ENCODE measurements at places on chromosomes 6 and 20. TPM values are rescaled to one million over a fixed set of nuclear protein-coding genes. Genes with fewer than 3 reads are reported as not detected.

The RBPJL gene
- not detected for total RNA-seq

The MYBL2 gene
- total RNA-seq: 110 TPM

The PROKR2 gene
- total RNA-seq: not detected

The TUBB2B gene
- total RNA-seq: not detected

DNA sequence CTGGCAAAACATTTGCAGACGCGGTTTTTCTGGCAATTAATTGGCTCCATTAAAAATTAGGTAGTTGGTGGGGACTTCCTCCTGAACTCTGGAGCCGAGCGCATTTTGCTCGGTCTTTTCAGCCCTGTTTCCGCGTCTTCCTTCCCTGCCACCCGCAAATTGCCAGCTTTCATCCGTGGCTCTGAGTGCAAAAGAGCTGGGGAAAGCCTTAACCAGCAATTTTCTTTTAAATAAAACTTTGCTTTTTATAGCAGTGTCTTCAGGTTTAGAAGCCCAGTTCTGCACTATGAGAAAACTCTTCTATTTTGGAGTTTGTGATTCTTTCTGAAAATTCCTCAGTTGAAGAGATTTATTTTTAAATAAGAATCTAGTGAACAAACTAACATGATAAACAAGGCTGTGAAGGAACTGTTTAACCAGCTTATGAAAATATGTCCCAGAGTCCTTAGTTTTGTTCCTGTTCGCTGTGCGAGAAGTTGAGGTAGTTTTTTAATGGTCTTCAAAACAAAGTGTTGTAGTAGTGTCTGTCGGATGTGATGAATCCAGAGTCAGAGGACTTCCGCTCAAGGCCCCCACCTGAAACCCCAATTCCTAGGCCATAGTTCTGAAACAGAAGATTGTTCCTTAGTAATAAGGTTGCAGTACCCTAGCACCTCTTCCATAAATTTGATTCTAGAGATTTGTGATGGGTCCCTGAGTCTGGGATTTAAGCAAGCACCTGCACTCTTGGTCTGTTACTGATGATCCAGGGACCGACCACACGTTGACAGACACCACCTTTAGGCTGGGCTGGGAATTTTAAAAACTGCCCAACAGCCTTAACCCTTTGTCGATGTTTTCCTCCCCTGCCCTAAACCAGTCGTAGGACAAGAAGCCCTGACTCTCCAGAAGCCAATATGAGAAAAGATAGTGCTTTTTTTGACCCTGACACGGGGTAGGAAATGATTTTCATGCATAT lies 950 bp downstream of the KCTD20 start:
- DNase-seq: peak; percentile 10

DNA sequence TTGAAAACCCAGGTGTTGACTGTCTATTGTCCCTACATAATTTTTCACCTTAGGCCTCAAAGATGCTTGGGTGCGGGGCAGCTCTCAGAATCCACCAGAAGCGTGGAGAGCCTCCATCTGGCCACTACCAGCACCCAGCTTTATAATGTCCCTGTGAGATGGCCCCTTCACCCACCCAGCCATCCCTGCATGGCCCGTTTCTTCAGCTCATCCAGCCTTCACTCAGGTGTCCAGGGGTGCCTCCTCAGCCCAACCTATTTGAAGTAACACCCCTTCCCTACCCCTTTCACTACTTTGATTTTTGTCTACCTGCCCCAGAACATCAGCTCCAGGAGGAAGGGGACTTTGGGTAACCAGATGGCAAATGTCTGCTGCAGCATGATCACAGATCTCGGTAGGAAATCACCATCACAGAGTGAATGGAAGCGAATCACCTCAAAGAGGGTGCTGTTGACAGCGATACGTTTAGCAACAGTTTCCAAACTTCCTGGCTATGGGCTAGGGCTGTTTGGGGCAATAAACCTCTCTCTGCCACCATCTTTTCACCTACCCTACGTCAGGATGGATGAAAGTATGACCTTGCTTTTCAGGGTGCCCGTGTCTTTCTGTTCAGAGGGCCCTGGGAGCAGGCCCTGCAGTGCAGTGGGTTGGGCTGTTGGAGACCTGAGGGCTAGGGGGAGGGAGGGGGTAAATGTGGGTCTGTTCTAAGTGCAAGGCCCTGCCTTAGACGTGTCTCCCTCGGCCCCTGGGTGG lies 1.2 kb upstream of the SLC17A9 start:
- no peak for DNase-seq

- peak; percentile 7 for DNase-seq
Observed at GRCh38 chr6:127606131-127606562, 29.2 kb downstream of the C6orf58 start.

DNA sequence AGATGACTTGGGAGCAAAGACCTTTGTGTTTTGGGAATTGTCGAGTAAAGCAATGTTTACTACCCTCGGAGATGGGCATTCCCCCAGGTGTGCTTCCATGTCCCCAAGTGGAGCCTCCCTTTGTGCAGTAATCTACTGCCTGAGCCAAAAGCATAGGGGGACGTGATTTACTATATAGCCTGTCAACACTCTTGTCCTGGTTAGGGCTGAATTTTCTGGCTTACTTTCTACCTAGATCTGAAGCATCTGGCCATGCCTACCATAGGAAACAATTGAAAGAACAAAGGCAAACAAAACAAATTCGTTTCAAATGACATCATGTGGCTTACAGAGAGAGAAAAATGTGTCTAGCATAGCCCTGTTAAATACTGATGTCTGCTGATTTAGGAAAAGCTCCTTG lies 350.6 kb downstream of the SAMD5 start:
- DNase-seq: no peak

- DNase-seq: no peak
Observed at GRCh38 chr6:112640891-112641290, 293.8 kb downstream of the RFPL4B start.

DNA sequence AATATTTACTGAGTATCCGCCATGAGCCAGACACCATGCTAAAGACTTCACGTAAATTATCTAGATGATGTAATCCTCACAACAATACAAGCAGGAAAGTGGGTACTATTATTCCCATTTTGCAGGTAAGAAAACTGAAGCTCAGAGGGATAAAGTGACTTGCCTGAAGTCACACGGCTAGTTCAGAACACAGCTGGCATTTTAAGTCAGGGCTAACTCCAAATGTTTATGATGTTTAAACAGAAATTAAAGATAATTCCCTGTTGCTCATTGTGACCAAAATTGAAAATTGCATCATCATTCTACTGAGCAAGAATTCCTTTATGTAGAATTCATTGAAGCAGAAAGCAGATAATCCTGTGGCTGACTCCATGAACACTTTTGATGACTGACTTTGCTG lies 71.3 kb upstream of the STXBP5 start:
- no peak for DNase-seq

The PNPLA1 gene
- total RNA-seq: not detected

DNA sequence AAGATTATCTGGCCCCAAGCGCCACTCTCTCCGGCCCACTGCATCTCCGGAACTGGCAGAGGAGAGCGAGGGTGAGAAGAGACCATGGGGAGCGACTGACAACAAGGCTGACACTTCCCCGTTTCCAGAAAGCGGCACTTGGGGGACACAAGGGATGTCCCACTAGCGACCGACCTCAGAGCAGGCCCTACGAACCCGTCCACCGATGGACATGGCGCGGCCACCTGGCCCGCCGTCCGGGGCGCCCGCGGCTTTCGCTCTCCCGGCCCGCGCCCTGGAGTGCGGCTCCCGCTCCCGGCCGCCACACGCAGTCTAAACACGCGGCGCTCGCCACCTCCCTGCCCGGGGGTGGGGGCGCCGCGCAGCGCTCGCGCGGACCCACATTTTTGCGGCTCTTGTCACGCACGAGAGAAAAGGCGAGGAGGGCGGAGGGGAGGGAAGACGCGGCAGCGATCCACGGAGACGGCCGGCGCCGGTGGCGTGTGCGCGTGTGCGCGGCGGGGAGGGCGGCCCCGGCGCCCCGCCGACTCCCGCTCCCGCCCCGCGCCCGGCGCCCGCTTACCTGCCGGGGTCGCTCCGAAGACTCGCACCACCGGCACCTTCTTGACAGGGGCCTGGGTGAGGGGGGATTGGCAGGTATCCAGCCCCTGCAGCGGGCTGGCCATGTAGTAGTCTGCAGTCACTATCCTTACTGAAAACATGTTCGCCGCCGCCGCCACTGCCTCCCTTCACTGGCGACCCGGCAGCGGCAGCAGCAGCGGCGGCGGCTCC lies 645 bp downstream of the REV3L start:
- peak; percentile 61 for DNase-seq

DNA sequence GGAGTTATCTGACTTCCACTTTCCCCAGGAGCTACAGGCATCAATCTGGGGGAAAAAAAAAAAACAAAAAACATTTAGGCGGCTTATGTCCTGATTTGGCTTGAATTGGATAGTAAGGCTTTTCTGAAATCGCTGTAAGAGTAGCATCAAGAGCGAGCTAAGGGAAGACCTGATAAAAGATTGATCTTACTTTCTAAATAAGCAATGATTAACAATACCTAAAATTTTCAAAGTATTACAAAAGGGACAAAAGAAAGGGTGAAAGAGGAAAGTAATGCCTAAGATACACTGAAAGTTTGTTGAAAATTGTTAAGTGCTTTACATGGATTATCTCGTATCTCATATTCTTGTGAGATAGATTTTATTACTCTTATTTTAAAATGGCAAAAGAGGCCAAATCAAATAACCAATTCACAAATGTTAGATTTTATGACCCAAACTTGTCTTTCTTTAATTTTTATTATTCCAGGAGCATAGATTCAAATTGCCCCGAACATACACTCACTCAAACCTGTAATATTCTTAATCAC lies 106.4 kb upstream of the PRSS16 start:
- no peak for DNase-seq

DNA sequence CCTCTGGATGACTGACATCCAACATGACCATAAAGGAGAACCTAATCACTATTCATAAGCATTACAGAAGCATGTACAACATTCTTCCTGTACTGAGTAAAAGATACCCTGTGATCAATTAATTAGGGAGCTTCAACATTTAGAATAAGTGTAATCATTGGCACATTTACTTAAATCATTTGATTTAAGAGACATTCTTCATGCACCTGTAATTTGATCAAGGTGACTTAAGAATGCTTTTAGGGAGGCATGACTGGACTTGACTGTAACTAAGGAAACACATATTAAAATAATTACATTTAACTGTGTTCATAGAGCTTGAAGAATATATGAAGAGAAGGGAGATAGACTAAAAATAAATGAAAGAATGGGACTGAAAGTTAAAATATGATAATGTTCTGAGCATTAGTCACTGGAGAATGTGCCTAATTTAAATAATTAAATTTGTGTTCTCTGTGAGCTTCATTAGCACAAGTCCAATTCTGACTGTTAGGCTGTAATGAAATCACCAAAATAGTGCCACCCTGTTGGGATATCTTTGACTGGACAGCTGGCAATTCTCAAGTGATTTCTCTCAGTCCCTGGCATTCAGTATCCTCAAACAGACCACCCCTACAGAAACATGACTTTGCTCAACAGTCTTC lies 295.5 kb upstream of the ADGRB3 start:
- DNase-seq: no peak

GRCh38 chr20:49276161-49276960 lies 1.5 kb downstream of the ZNFX1 start:
- peak; percentile 33 for DNase-seq

The C20orf202 gene
- total RNA-seq: not detected

The FAM209B gene
- total RNA-seq: 1.9 TPM

DNA sequence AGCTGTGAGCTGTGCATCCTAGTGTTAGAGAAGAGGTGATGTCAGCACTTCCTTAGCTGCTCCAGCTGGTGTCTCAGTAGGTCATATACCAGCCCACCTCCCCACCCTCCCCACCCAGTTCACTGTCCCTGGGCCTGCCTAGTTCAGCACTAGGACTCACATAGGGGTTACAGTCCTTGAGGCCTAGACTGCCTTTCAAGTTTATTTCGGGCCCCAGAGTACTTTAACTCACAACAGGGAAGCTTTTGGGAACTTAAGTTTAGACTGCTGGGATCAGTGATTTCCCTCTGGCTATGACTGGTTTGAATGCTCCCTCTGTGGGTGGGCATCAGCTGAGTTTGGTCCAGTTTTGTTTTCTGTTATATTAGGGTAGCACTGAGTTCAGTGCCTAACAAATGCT lies 139.2 kb upstream of the MMS22L start:
- DNase-seq: no peak

- no peak for DNase-seq
Observed at GRCh38 chr6:91487696-91488392, 901.0 kb upstream of the MAP3K7 start.

The FAM209A gene
- total RNA-seq: 3.2 TPM
